Stomach (tissue), 19 donors: ENCODE measurements at places on chromosomes 2 and 18.
A peak's percentile ranks its signal among the peaks of the same experiment; 100 is the strongest.

DNA sequence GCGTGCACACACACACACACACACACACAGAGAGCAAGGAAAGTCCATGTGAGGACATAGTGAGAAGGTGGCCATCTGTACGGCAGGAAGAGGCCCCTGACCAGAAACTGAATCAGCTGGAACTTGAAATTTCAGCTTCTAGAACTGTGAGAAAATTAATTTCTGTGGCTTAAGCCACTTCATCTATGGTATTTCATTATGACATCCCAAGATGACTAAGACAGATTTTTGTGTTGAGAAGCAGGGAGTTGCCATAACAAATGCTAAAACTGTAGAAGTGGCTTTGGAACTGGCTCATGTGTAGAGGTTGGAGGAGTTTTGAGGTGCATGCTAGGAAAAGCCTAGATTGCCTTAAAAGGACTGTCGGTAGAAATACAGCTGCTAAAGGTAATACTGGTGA is 63.4 kb upstream of the ZBTB7C start:
- no peak for DNase-seq

GRCh38 chr2:156340377-156340776 is 7.9 kb upstream of the NR4A2 start:
- no peak for DNase-seq

DNA sequence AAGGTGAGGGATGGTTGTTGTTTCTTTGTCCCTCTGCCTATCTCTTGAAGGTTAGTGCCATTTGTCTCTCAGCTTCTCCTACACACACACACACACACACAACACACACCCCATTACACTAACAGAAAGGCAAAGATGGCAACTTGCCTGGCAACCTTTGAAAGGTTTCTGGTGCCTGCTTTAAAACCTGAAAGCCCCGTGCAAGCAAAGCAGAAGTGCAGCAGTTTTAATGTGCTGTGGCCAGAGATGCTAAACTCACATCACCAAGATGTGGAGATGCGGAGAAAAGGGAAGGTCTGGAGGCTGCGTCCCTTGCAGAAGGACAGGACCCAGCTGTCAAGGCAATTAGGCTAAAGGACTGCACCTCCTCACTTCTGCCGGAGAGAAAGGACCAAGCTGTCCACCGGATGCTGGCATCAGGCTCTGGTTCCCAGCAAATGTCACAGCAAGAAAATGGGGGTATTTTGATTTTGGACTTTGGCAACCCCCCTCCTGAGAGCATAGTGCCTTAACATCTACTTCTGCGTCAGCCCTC is 196.4 kb downstream of the ARL4C start:
- no peak for DNase-seq

DNA sequence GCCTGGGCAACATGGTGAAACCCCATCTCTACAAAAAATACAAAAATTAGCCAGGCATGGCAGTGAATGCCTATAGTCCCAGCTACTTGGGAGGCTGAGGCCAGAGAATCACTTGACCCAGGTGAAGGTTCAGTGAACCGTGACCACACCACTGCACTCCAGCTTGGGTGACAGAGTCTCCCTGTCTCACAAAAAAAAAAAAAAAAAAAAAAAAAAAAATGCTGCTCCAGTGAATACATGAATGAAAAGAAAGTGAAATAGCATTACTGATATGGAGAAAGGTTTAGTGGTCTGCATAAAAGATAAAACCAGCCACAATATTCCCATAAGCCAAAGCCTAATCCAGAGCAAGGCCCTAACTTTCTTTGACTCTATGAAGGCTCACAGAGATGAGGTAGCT is 44.5 kb downstream of the METTL8 start:
- DNase-seq: no peak

DNA sequence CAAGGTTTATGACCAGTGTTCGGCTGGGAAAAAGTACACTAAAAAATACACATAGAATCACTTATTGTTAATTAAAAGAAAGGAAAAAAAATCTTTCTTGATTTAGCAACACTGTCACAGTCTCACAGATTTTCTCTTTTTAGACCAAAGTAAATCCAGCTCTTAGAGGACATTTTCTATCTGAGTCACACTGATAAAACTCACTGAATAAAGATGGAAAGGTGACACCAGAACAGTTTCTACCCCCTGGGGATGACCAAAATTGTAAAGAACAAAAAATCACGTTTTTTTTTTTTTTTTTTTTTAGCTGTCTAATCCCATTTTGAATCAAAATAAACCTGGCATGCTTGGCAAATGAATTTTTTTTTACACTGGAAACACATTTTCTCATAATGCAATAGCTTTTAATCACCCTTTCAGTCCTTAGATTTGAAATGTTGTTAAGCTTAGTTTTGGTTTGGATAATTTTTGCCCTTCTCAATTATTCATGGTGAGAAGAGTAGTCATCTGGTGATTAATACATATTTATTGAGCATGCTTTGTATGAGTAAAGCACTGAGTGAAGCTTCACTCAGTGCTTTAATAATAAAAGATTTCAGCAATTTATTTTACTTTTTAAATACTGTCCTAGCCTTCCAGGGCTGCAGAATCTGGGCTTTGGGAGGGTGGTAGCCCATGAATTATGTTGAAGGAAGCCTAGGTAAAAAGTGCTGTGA is 886.3 kb downstream of the SLC4A3 start:
- no peak for DNase-seq

DNA sequence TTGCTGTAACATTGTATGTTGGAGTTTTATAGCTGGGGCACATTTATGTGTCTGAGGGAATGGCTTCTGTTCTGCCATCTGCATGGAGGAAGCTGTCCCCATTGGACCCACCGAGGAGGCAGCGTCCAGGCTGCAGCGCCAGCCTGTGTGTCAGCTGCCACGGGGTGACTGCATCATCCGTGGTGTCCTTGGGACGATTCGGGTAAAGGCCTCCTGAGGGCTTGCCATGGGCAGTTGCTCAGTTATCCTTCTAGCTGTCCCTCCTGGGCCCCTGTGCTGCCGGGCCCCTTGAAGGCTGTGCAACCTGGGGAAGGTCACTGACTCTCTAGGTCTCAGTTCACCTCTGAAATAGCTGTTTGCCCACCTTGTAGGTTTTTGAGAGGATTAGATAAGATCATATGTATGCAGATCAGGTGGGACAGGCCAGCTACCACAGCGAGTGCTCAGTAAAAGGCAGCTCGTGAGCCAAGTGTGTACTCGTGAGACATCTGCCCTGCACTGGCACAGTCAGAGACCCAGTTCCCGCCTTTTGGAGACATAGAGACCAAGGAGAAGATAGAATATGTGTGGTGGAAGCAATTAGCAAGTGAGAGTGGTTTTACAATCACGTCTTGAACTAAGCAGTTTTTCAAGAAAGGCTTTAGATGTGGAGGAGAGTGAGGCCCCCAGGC is 10.6 kb downstream of the LDLRAD4 start:
- DNase-seq: no peak

DNA sequence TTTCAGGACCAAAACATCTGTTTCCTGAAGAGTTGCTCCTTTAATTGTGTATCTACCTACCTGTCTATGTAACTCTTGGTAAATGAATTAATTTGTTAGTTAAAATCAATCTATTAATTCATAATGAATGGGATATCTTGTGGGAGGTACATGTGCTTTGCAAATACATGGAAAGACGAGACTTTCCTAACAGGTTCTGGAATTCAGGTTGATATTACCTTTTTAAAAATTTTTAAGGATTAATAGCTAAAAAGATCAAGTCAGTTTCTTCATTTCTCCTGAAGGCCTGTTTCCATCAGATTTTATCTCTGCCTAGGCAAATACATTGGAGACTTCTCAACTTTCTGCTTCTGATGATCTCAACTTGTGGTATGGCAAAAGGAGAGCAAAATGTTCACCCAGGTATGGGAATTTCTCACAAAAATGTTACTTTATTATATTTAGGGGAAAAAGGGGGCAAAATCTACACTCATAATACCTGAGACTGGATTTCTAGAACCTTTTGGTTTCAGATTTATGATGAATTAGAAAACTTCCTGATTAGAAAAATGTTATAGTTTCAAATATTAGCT is 7.4 kb downstream of the TFPI start:
- no peak for DNase-seq

- peak; percentile 93 for DNase-seq
Measured at GRCh38 chr18:5295231-5295920, at the start of gene ZBTB14. Gene ZBTB14, minus strand, starts transcription at chr18:5295726. Its CDS starts 2,480 bp downstream, at chr18:5293246.

GRCh38 chr2:164606557-164606956 is 14.7 kb downstream of the GRB14 start:
- DNase-seq: peak; percentile 13

DNA sequence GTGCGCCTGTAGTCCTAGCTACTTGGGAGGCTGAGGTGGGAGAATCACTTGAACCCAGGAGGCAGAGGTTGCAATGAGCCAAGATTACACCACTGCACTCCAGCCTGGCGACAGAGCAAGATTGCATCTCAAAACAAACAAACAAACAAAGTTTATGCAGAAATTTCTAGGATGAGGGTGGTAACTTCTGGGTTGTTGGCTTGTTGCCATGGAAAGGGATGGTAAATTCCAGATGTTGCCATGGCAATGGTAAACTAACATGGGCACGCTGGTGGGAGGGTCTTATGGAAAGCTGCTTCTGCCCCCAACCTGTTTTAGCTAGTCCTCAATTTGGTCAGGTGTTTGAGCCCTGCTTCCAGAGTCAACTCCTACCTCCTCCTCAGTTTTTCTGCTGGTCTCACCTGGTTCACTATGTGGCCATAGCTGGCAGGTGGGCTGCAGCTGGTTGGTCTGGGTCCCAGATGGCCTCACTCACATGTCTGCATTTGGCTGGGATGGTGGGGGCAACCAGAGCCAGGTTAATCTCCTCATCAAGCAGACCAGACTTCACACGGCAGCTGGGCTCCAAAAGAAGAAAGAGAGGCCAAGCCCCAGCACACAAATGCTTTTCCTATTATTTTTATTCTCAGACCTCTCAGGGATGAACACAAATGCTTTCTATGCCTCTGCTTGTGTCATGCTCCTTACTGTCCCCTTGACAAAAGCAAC is 26.6 kb upstream of the TEX44 start:
- DNase-seq: no peak

- no peak for DNase-seq
Measured at GRCh38 chr2:159176555-159176954, 109.9 kb downstream of the WDSUB1 start.
